ENCODE measurements at places on chromosomes 6 and 20. TPM values are rescaled to one million over a fixed set of nuclear protein-coding genes. Genes with fewer than 3 reads are reported as not detected.

CLIC5 gene
- total RNA-seq: 10.1 TPM

NR2E1 gene
- not detected for total RNA-seq

DNA sequence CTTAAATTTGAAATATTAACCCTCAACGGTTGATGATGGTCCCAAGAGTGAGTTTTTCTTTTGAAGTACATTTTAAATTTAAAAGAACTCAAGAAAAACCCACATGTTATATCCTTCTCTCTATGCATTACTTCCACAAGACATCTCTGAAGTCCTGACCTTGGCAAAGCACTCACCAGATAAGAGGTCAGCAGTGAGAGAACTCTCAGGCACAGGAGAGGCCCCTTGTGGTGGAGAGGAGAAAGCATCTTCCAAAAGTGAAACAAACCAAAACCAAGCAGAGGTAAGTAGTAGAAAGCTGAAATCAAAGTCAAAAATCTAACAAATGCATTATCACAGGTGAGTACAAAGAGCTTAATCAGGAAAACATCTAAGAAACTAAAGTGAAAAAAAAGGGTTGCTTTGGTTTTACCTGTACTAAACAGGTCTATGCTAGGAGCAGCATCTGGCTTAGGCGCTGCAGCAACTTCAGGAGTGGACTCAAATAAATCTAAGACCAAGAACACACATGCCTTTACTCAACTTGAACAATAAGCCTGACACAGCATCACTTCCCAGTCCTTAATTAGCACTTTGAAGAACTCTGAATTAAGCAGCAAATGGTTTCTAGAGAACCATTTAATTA lies 80.5 kb downstream of the PRSS35 start:
- H3K27ac ChIP-seq: peak overlapping the region; percentile 77
- H3K36me3 ChIP-seq: no peaks in the 10 kb centered on the region
- peaks cover 13% of the 10 kb centered on the region for H3K27me3 ChIP-seq
- peak overlapping the region; percentile 34 for H3K4me3 ChIP-seq
- peaks cover 5% of the 10 kb centered on the region for H3K4me1 ChIP-seq

DNA sequence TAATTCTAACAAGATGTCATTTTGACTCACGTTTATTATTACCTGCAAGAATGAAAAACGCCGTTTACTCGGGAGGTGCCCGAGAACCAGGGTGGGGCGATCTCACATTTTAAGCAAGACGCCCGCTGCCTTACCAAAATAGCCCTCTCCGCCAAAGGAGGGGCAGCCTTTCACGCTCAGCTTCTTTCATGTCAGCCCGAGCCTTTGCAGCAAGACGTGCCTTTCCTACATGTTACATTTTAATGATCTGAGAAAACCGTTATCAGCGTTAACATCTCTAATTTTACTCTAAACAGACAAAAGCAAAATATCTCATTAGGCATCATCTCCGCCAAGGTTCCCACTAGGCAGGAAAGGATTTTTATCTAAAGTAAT lies 2.0 kb downstream of the BACH2 start:
- peak overlapping the region; percentile 93 for H3K4me3 ChIP-seq
- H3K4me1 ChIP-seq: peaks cover 22% of the 10 kb centered on the region
- peaks cover 8% of the 10 kb centered on the region for H3K36me3 ChIP-seq
- H3K27ac ChIP-seq: peak overlapping the region; percentile 89

DNA sequence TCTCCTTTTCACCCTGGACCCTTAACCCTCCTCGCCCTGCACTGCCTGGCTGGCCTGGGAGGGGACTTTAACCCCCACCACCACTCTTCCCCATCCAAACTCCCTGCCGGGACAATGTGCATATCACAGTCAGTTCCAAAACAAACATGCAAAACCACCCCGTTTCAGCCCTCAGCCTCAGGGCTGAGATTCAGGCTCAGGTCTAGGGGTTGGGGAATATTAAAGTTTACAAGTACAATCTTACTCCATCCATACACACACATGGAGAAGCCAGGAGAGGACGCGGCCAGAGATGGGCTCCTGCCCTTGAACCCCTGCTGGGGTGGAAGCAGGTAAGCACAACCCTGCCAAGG lies 534 bp downstream of the KIAA1755 start:
- peaks cover 18% of the 10 kb centered on the region for H3K36me3 ChIP-seq
- H3K4me1 ChIP-seq: peaks cover 14% of the 10 kb centered on the region
- DNase-seq: no peak
- peak overlapping the region; percentile 33 for H3K4me3 ChIP-seq

GRCh38 chr20:11159728-11160127 lies 485.9 kb upstream of the JAG1 start:
- H3K4me3 ChIP-seq: no peak overlapping the region
- no peak for DNase-seq
- H3K27ac ChIP-seq: no peak overlapping the region
- no peaks in the 10 kb centered on the region for H3K27me3 ChIP-seq

DNA sequence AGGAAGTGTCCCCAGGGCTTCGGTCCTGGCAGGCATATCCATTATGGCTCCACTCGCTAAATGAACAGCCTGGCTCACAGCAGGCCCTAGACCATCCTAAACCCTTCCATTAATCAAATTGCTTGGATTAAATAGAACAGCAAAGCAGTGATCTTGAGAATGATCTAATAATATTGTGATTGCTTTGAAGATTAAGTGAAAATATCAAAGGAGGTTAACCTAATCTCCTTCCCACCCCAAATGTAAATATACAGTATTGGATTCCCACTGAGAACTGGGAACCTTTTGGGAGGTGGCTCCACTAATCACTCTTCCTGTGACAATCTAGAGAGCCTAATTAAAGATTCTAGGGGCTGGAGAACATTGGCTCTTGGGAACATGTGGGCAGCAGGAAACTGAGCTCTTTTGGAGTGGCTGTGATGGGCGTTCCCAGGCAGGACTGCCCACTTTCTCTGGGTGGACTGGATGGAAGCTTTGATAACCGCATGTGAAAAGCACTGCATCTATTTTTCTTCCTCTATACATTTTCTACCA lies 68.3 kb upstream of the FRMD1 start:
- H3K4me1 ChIP-seq: no peaks in the 10 kb centered on the region
- no peaks in the 10 kb centered on the region for H3K36me3 ChIP-seq
- H3K27me3 ChIP-seq: peaks cover 56% of the 10 kb centered on the region
- no peak overlapping the region for H3K4me3 ChIP-seq
- no peak overlapping the region for H3K27ac ChIP-seq

- H3K36me3 ChIP-seq: peaks cover 3% of the 10 kb centered on the region
- H3K27me3 ChIP-seq: peaks cover 18% of the 10 kb centered on the region
- peak; percentile 24 for DNase-seq
- peaks cover 15% of the 10 kb centered on the region for H3K4me1 ChIP-seq
- H3K4me3 ChIP-seq: no peak overlapping the region
Observed at GRCh38 chr6:131519670-131520436, 53.2 kb upstream of the ARG1 start.

Data from T-helper 17 cell (primary cell).